ENCODE measurements at places on chromosomes 11 and 22. TPM values are rescaled to one million over a fixed set of nuclear protein-coding genes. Genes with fewer than 3 reads are reported as not detected.
A peak's percentile ranks its signal among the peaks of the same experiment; 100 is the strongest.

Gene MPEG1
- total RNA-seq: not detected

Gene USH1C
- not detected for total RNA-seq

Gene MS4A7
- not detected for total RNA-seq

Gene SMC1B
- not detected for total RNA-seq

Gene F2
- total RNA-seq: not detected

Gene INPPL1
- total RNA-seq: 90.2 TPM

GRCh38 chr11:27281740-27282590 is 81.0 kb downstream of the CCDC34 start:
- no peak overlapping the region for H3K4me3 ChIP-seq
- no peak overlapping the region for H3K27ac ChIP-seq
- DNase-seq: peak; percentile 55
- peaks cover 11% of the 10 kb centered on the region for H3K27me3 ChIP-seq

DNA sequence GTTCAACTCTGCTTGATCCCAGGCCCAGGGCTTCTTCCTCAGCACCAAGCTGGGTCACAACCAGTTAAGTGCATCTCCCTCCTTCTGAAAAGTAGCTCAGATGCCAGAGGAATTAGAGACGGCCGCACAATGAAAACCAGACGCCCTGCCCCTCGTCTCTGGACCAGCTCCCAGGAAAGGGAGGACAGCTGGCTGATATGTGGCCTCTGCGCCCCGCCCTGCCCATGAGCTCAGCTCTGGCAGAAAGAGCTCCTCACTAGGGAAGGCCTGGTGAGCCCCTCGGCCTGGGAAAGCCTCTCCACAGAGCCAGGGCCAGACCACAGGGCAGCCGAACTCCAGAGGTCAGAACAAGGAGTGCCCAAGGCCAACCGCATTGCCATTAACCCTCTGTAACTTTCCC is 18.1 kb upstream of the SCGB1A1 start:
- no peaks in the 10 kb centered on the region for H3K36me3 ChIP-seq
- no peak overlapping the region for H3K27ac ChIP-seq
- H3K4me1 ChIP-seq: no peaks in the 10 kb centered on the region
- H3K4me3 ChIP-seq: no peak overlapping the region
- no peak for DNase-seq

DNA sequence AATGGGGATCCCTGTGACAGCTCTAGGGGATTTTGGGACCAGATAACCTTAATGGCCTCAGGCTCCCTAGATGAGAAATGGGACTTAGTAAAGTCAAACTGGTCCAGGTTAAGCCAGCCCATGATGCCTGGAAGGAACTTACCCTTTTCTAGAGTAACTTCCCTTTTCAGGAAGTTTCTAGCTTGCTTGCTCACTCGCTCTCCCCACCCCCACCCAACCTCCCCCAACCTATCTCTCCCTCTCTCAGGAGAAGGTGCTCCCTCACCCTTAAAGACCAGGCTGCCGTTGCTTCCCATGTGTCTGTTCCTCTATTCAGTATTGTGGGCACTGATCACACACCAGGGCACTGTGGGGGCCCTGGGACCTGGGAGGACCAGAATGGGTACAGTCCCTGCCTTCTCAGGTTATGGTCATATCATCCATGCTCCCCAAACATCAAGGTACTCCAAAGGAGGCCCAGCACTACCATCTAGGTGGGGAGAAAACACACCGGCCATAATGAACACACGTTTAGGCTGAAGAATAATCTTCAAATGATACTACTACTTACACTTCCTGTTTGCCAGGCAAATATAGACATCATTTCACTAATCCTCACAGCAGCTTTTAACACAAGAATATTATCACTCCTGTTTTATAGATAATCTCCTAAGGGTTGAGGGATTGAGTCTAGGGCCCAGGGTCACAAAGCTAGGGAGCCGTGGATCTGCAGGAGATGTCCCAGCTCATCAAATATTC is 18.2 kb downstream of the KCNQ1OT1 start:
- no peaks in the 10 kb centered on the region for H3K27me3 ChIP-seq
- DNase-seq: no peak
- no peak overlapping the region for H3K4me3 ChIP-seq
- H3K36me3 ChIP-seq: no peaks in the 10 kb centered on the region
- no peak overlapping the region for H3K27ac ChIP-seq
